ENCODE measurements at places on chromosomes 4 and X. TPM values are rescaled to one million over a fixed set of nuclear protein-coding genes. Genes with fewer than 3 reads are reported as not detected.

GLRA2 gene
- not detected for total RNA-seq

DNA sequence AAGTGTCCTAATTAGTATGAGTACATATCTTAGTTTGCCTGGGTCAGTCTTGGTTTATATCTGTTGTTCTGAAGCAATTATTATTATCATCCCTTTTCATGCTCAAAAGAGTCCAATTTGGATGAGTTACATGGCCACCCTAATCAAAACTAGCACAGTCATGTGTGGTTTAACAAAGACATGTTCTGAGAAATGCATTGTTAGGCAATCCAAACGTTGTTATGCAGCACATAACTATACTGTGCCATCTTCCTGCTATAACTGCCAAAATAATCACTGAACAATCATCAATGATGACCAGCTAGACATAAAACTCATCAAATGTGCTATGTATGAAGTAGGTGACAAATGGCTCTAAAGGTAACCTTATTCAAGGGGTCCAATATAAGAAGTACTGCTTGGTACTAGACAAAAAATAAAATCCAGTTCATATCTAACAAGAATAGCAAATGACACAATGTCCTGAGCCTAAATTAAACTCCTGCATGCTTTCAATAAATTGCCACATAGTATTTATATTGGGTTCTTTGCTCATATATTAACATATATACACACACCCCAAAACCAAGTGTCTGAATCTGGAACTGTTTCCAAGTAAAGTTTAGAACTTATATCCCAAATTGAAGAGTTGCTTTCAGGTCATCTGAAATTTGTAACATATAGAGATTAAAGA is 41.9 kb downstream of the CNOT6L start:
- DNase-seq: no peak

DNA sequence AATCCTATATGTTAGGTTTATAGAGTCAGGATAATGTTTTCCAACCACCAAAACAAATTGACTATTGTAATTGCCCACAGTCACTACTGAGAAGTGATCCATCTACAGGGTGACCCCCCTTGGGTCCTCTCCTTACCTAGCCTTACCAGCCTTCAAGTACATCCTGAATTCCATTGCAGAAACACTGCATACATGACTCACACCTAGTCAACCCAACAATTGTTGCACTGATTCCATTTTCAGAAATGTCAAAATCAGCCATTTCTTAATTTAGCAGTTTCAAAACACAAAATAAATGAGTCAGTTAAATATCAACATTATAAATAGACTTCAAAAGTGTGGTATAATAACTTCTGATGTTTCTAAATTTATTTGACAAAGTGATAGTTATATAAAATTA is 106.3 kb upstream of the TNIP3 start:
- DNase-seq: no peak

GRCh38 chr4:47550899-47551548 is 65.9 kb downstream of the ATP10D start:
- no peak for DNase-seq

DNA sequence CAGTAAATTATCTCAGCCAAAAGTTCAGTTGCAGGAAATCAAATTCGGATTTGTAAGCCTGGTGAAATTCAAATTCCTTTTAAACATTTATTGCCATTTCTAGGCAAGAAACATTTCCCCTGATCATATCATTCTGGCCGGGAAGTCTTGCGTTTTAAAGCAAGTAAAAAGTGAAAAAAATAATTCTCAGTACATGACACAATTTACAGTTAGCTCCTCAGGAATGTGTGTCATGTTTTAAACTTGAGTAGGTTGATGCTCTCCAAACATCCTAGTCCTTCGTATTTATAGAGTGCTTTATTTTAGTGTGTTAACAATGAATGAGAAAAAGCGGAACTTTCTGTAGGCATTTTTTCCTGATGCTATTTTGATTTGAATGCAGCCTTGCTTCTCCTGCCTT is 158.3 kb upstream of the SCML1 start:
- no peak for DNase-seq

- no peak for DNase-seq
Measured at GRCh38 chr4:88928852-88929251, 128.1 kb downstream of the FAM13A start.

DNA sequence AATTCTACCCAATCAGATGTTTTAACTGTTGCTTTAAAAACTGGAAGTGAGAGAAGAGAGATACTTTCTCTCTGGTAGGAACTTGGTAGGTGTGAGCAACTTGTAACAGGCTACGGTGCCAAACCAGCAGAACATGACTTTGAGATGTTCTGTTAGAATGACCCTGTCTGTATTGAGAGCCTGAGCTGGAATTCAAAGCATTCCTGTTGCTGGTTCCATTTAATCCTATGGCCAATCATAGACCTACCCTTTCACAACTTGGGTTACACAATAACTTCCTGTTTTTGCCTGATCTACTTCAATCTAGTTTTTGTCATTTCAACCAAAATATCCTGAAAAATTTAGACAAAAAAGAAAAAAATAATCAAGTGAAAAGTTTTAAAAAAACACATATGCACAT is 1.7 kb upstream of the PRRG1 start:
- peak; percentile 2 for DNase-seq

GAGE12J gene
- total RNA-seq: not detected

DNA sequence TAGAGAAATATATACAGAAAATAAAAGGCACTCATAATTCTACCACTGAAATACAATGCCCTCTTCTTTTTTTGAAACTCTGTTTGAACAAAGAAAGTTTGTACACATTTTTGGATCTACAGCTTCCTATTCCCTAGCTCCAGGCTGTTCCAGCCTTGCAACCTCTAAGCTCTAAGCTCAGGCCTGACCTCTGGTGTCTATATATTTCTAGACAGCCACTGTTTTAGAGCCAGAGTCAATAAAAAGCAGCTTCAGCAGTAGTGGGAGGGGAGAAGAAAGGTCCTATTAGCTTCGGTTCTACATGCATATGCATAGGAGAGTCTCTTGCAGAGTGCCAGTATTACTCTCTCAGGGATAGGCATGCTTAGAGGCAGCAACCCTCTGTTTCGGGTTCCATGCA is 39.7 kb downstream of the CLDN2 start:
- DNase-seq: no peak

- no peak for DNase-seq
Measured at GRCh38 chrX:17174671-17175070, 200.3 kb upstream of the NHS start.

GRCh38 chrX:107014936-107015335 is 14.9 kb upstream of the MORC4 start:
- no peak for DNase-seq

FHIP1A gene
- total RNA-seq: 2.1 TPM

- no peak for DNase-seq
Measured at GRCh38 chrX:38124000-38124399, 96.7 kb downstream of the SRPX start.

DNA sequence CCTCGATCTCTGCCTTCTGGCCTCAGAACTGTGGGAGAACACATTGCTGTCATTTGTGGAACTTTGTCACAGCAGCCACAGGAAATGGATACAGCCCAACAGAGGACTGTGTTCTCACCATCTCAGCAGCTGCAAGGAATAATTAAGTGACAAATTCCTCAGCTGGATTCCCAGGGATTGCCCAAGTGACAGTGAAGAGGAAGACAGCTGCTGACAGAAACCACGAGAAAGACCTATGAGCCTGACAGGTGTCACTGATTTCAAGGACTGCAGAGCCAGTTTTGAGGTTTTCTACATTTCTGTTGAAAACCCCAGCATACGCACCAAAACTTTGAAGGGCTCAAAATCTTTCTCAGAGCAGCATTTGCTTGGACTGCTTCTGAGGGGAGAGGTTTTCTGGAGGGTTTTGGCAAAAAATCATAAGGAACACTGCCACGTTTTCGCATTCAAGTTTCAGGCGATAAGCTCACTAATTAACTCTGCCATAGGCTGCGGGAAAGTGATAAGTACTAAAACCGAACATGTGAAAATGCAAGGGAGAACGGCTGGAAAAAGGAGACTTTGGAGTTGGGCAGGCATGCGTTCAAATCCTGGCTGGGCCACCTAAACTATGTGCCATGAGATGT is 88.8 kb downstream of the DRD5 start:
- DNase-seq: peak; percentile 77

DNA sequence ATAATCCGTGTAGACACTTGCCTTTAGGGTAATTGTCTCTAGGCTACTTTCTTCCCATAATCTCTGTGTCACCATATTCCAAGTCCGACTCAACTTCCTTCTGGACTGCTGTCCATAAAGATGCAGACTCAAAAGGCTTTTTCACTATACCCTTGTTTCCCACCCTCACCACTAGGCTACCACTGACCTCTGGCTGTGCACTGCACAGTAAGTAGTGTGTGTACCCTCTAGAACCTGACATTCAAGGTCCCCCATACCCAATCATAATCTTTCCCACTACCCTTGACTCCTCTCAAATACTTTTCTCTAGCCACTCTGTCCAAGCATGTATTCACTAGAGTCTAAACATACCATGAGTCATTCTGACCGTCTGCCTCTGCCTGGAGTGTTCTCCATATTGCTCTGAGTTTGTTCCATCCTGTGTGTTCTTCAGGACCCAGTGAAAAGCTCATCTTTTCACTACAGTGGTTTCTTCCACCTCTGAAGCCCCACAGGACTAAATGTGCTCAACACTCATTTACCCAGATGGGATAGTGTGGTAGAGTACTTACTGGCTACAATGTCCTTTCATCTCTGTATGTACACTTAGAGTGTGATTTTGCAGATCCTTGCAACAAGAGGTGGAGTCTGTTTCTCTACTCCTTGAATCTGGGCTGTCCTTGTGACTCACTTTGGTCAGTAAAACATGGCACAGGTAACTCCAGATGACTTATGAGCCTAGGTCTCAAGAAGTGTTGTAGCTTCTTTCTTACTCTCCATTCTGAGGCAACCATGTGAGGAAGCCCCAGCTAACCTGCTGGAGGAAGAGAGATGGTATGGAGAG is 17.4 kb downstream of the JADE3 start:
- DNase-seq: no peak

DNA sequence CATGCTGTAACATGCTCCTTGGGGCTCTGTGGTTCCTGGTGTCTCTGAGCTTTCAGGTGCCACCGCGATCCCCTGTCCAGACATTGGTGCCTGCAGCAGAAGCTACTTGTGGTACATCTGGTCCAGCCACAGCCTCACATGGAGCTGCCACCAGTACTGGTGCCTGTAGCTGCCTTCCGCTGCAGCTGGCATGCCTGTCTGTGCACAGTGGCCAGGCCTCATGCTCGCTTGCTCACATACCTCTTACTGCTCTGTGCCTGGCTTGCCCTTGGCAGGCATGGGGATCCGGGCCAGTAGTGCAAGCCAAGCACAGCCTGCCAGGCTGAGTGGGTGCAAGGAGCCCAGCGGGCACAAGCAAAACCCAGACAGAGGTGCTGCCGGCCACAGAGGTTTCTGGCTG is 618.6 kb downstream of the DMD start:
- no peak for DNase-seq

GRCh38 chrX:16827225-16827624 is 41.0 kb downstream of the TXLNG start:
- DNase-seq: no peak

BMPR1B gene
- 4.8 TPM for total RNA-seq

DNA sequence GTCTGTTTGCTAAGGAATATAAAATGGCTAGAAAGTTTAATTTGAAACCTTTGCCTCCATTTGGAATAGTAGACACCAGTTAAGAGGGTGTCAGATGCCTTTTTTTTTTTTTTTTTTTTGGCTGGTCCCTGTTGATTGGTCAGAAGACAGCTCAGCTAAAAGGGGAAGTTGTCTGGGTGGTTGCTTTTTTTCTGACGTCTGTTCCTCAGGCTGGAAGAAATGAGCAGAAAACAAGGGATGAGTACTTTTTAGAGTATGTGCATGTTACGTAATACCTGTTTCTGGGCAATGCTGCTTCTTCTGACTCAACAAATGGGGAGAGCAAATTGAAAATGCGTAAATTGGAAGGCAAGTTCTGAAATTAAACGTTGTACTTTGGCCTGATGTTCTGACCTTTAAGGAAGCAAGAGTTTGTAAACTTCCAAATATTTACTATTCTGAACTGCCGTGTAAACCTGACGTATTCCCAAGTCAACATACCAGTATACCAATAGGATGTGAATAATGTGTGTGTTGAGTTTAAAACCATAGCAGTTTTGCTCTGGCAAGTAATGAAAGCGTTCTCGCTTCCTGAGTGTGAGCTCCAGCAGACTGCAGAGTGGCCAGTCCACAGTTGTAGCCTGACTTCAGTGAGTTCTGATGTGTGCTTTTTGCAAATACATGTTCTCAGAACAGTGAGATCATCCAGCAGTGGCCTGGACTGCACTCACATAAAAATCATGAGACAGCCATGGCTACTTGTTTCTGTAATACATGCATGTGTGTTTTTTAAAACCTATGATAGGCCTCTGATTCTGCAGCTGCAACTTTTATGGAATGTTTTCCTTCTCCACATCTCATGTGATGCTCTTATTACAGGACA is 1.7 kb downstream of the SAT1 start:
- no peak for DNase-seq

- no peak for DNase-seq
Measured at GRCh38 chrX:40202456-40202855, 104.7 kb upstream of the BCOR start.

DNA sequence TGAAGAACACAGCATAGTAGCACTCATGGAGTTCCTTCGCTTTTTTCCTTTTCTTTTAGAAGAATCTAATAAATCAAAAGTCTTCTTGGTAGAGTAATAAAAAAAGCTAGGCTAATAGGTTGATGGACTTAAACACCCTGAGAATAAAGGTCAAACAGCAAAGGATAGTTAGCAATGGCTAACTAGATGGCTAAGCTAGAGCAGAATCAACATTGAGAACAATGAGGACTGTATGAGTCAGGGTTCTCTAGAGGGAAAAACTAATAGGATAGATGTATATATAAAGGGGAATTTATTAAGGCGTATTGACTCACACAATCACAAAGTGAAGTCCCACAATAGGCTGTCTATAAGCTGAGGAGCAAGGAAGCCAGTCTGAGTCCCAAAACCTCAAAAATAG is 550.9 kb downstream of the GLUD2 start:
- no peak for DNase-seq

DNA sequence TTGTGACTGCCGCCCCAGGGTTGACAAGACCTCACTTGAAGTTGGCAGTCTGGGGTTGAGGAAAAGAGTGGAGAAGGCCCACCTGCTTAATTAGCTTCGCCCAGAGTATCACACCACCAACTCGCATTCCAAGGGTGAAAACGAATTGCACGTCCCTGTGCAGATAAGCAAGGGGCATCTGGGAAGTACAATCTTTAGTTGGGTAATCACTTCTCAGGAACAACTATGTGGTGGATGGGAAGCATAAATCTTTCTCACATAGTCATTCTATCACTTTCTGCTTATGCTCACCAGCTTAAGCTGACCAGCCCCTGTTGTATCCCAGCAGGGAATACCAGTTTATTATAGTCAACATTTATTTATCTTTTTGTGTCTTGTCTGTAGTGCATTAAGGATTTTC is 14.3 kb downstream of the SPCS3 start:
- no peak for DNase-seq

- no peak for DNase-seq
Measured at GRCh38 chr4:57231781-57232180, 121.6 kb upstream of the IGFBP7 start.

GRCh38 chrX:117096528-117096927 is 633.8 kb upstream of the CT83 start:
- no peak for DNase-seq
